ENCODE measurements at places on chromosomes 6 and 20.

DNA sequence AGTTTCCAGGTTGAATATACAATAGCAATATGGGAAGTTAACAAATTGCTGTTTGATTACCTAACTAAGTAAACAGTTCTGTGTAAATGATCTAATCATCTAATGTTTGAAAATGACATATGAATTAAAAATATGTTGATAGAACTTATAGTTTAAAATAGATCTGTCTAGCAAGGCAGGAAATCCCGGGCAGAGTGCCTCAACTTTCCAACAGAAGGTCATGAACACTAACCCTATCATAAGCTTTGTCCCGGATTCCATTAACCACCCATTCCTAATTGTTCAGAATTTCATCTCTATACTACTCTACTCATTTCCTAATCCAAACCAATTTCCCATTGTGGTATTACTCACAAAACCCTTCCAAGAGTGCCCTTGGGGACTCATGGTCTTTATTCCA is 10.2 kb downstream of the TAAR1 start:
- no peak for DNase-seq

DNA sequence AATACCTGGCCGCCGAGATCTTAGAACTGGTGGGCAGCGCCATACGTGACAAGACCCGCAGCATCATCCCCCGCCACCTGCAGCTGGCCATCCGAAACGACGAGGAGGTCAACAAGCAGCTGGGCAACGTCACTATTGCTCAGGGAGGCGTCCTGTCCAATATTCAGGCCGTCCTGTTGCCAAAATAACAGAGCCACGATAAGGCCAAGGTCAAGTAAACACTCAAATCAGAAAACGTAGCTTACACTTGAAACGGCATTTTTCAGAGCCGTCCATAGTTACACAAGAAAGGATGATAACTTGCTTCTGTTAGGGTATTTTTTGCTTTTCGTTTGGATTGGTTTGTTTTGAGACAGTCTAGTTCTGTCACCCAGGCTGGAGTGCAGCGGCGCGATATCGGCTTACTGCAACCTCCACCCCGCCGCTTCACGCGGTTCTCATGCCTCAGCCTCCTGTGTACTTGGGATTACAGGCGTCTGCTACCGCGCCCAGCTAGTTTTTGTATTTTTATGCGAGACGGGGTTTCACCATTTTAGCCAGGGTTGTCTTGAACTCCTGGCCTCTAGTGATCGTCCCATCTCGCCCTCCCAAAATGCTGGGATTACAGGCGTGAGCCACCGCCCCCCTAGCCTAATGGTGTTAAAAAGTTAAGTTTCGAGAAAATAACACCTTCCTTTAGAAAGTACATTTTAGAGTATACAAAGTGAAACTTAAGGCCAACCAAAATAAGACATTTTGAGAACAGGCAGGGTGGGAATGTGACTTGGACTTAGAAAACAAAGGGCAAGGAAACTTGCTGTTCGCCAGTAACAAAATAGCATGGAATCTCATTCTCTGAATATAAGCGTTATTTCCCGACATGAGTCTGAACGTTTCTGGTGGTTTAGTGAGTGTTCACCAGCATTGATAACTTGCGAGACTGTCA is 42.8 kb upstream of the HFE start:
- no peak for DNase-seq

- DNase-seq: no peak
These were observed 4.1 kb downstream of the AARS2 start for GRCh38 chr6:44309092-44309491.

DNA sequence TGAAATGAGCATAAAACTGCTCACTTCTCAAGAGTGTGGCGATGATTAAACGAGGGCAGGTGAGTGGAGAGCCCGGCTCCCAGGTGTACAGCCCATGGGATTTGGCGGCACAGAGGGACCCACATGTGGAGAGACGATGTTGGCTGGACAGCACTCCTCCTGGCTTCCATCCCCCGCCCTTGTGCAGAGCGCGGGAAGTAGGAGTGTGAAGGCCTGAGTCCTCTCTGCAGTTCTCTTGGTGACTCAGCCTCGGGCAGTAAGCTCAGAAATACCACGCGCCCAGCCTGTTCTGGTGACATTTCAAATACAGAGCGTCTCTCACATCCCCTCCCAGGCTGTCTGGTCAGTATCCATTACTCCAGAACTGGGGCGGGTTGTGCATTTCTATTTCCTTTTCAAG is 94.2 kb upstream of the SRSF6 start:
- no peak for DNase-seq

DNA sequence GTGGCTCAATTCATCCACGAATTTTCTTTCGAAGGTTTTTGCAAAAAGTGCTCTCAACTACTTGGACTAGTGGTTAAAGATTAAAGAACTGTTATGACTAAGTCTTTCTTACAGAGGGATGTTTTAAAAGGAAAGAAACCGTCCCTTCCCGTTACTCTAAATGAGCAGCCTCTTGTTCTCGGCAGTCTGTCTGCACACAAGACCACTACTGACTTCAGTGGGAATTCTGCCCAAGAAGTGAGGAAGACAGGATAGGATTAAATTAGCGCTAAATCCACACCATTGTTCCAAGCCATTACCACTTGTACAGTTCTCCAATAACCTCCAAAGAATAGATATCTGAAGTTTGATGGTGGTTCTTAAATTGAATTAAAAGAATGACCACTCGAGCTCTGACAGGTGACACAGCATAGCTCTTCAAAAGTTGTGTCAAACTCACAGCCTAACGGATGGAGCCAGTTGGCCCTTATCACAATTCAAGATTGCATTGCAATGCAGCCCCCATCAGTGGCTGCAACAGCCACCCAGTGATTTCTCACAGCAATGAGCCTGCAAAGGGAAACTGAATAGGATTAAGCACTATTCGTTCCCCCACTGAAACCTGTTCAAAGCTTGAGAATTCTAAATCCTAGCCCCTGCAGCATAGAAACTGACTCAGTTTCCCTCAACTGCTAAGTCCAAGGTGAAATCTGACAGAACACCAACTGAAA is 1.8 kb downstream of the EPB41L2 start:
- DNase-seq: no peak

DNA sequence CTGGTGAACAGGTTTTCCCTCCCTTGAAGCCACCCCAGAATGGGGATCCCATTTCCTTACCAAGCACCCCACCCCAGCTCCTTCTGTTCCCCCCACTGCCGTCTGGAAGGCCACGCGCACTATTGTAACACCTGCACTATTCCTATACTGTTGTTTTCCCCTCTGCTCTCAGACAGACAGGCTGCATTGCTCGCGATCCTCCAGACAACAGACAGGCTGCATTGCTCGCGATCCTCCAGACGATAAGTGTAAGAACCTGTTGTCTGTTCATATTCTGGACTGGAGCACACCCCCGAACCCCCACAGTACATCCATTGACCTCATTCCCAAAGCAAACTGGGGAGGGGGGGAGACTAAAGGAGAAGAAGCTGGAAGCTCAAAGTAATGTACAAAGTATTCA is 72.7 kb downstream of the LY86 start:
- DNase-seq: no peak

DNA sequence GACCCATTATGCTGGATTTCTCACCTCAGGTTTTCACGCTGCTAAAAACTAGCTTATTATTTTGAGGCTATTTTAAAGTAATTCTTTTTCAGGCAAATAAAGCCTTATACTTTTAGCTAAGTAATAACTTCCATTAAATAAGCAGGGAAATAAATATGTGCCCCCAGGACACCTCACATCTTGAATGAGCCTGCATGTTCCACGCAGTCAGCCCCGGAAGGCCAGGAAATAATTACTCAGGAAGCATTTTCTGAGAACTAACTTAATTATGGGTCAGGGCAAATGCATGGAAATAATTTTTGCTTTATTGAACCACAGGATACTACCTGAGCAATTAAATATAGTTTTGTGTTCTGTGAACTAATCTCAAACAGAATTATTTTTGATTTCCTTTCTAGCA is 41.1 kb downstream of the STX7 start:
- DNase-seq: no peak

- no peak for DNase-seq
These were observed 108.7 kb downstream of the SLC24A3 start for GRCh38 chr20:19321176-19321575.

DNA sequence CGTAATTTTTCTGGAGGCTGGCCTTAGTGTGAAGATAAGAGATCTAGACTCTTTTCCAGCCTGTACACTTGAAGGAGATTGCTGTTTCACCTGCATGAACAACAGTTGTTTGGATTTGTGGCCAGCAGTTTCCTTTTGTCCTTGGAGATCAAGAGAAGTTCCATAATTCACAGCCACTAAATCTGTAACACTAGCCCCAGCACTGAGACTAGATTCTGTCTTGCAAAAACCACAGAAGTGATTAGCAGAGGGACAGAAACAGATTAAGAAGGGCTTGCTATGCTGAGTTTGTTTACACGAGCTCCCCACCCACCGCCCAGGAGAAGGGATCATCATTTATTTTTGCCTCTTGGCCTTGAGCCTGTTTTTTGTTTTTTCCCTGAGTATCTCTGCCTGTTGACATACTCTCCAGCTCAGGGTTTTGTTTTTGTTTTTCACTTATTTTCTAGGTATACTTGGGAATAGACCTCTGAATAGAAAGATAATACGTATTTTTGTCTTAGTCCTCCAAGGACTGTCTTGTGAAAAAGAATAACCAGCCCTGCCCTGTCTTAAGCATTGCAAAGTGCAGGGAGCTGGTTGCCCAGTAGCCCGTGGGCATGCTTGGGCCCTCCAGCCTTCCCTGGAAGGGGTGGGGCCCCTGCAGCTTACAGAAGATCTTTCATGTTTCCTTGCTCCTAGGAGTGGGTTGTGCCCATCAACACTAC is 93.1 kb upstream of the SOX4 start:
- no peak for DNase-seq

- no peak for DNase-seq
These were observed 661.9 kb upstream of the GJE1 start for GRCh38 chr6:141470810-141471209.

DNA sequence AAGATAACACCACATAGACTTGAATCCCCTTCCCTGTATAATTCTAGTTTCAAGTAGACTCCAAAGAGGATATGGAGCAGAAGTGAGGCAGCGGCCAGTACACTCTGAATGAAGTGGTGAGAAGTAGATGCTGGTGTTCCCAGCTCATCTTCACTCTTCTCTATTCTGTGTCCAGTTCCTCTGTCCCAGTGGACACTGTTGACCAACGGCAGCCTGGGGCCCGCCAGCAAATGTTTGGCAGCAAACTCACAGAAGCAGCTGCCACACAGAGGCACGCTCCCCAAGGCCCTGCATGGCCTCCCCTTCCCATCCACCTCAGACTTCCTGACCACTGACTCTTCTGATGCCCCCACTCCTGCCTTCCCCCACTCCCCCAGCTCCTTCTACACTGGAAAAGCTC is 358.9 kb upstream of the ID4 start:
- no peak for DNase-seq

- no peak for DNase-seq
These were observed 1.2 kb upstream of the ACAT2 start for GRCh38 chr6:159760602-159761057.

GRCh38 chr6:162488444-162488843 is 239.1 kb downstream of the PRKN start:
- DNase-seq: no peak

GRCh38 chr20:8490076-8490830 is 358.2 kb downstream of the PLCB1 start:
- DNase-seq: no peak

- no peak for DNase-seq
These were observed 204.3 kb upstream of the PRSS16 start for GRCh38 chr6:27043244-27043643.

- DNase-seq: no peak
These were observed 116.5 kb downstream of the CLIC5 start for GRCh38 chr6:45898941-45899682.

- no peak for DNase-seq
These were observed 14.9 kb downstream of the DYNLT1 start for GRCh38 chr6:158629367-158630221.

- DNase-seq: no peak
These were observed 8.7 kb upstream of the TENT5A start for GRCh38 chr6:81761197-81761596.

GRCh38 chr6:148816117-148816516 is 69.3 kb downstream of the UST start:
- no peak for DNase-seq

GRCh38 chr6:4776493-4777393 is 539 bp downstream of the CDYL start:
- peak; percentile 26 for DNase-seq

GRCh38 chr6:3744901-3745470 is 6.5 kb downstream of the PXDC1 start:
- DNase-seq: no peak

DNA sequence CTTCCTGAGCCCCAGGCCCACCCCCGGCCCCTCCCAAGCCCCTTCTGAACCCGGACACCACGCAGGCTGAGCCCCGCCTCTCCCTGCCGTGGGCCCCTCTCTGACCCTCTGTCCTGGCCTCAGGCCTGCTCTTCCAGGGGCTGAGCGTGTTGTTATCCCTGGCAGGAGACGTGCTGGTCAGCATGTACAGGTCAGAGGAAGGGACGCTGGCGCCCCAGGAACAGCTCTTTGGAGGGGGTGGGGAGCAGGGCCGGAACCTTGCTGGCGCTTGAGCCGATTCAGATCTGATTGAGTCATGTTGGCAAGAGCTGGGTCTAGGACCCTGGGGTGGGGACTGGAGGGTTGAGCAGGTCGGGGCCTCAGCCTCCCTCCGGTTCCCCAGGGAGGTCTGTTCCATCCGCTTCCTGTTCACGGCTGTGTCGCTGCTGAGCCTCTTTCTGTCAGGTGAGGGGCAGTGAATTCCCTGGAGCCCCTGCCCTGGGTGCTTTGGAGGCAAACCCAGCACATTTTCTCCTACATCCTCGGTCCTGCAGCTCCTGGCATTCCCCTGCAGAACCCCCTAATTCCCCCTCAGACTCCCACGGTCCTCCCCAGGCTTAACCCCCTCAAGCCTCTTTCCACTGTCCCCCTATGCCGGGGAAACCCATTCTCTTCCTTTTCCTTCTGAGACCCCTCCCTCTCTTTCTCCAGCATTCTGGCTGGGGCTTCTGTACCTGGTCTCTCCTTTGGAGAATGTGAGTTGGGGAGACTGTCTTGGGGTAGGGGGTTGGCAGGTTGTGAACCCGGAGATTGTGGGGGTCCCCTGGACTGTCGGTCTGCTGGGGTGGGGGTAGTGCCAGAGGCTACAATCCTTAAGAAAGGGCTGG is 2.0 kb downstream of the SPAG4 start:
- no peak for DNase-seq

- DNase-seq: no peak
These were observed 36.5 kb downstream of the WDR27 start for GRCh38 chr6:169665289-169665688.

- no peak for DNase-seq
These were observed 751.0 kb downstream of the CD109 start for GRCh38 chr6:74447013-74447412.

DNA sequence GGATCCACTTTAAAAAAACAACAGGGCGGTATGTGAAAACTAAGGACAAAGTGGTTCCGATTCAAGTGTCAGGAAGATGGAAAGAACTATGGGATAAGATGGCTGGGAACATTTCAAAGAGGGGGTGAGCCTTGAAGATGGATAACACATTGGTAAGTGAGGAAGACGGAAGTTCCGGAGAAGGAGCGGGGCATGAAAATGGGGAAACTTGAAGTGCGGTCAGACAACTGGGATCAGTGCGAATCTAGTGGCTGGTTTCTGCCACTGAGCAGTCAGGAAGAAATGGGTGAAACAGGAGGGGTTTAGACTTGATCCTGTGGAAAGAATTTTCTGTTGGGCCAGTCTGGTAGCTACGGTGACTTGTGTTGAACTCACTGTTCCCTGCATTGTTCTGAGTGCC is 1.2 kb downstream of the NAA20 start:
- DNase-seq: no peak

Measured in stimulated activated CD4-positive, alpha-beta T cell treated with anti-CD3 and anti-CD28 coated beads, Interleukin-15, amount 100 ng/mL, for 1 hour (primary cell).